NCI-H1105 treated with DMSO at 0.1 percent for 48 hours (cell line): ENCODE measurements at places on chromosomes 6 and 20.

DNA sequence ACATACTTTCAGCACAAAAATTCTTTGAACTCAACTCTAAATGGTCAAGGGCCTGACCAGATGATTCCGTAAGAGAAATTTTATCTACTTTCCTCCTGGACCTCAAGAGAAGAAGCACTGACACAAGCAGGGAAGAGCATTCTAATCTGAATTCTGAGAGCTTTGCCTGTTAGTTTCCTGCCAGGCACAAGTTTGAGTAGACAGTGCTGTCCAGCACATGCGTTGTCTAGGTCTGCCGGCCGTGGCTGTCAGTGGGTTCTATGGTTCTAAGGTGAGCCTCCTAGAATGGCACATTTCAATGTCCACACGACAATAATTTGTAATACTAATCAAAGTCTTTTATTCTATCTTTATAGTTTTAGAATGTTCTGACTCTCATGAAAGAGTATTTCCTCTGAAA, 91.9 kb downstream of the RFPL4B start:
- no peak for DNase-seq

- no peak for DNase-seq
Measured at GRCh38 chr6:34919651-34920050, 30.6 kb downstream of the ANKS1A start.

GRCh38 chr6:111242452-111242851, 155.1 kb downstream of the SLC16A10 start:
- no peak for DNase-seq

- DNase-seq, result no peak
Measured at GRCh38 chr6:20119485-20119884, 92.8 kb downstream of the MBOAT1 start.

- DNase-seq, result peak; percentile 31
Measured at GRCh38 chr20:63736893-63737694, 630 bp downstream of the LIME1 start.

GRCh38 chr6:106300944-106301343, 24.6 kb downstream of the ATG5 start:
- peak; percentile 22 for DNase-seq

DNA sequence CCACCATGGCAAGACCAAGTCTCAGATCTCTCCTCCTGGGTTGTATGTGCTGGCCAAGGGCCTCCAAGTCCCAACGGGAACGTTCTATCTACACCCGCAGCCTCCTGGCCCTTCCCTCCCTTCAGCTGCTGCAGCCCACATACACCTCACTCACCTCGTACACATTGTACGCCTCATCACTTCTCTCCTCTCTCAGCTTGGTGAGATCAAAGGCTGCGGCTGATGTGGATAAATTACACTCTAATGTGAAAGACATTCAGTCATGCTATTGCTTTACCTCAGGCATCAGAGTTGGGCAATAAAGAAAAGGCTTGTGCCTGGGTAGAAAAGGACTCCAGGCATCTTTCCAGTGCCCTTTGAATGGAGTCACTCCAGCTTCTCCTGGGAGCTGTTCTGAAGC, 135.3 kb upstream of the FOXQ1 start:
- no peak for DNase-seq

DNA sequence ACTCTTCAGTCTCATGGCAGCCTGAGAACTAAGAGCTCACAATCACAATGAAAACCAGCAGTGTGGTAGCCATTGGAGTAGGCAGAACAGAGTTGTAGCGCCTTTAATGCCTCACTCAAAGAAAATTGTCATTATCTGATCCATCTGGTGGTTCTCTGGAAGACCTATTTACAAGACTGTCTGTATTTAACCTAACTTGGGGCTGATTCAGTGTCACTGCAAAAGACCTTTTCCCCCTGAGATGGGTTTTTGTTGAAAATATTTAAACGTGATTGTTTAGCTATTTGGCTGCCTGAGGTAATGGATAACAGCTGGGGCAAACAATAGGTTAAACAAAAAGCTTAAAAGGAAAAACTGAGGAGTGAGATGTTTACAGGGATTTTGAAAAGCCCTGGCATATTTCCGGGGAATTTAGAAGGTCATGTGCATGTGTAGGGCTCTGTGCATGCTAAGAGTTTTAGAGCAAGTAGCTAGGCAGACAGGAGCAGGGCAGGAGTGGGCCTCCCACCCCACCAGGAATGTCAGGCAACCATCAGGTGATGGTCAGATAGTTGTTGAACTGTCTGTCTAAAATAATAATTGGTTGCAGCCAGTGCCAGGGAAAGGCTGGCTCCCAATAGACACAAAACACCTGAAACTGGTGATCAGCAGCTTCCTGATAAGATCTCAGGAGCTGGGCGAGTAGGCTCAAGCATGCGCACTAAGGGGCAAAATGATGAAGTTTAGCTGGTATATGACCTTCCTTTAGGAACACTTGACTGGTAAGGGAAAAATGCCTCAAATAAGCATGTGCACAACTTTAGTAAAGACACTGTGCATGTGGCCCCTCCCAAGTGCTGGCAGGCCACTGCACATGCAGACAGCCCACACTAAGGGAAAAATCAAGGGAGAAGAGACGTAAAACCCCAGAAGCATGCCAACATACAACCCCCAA, 70.8 kb upstream of the AKIRIN2 start:
- peak; percentile 36 for DNase-seq

DNA sequence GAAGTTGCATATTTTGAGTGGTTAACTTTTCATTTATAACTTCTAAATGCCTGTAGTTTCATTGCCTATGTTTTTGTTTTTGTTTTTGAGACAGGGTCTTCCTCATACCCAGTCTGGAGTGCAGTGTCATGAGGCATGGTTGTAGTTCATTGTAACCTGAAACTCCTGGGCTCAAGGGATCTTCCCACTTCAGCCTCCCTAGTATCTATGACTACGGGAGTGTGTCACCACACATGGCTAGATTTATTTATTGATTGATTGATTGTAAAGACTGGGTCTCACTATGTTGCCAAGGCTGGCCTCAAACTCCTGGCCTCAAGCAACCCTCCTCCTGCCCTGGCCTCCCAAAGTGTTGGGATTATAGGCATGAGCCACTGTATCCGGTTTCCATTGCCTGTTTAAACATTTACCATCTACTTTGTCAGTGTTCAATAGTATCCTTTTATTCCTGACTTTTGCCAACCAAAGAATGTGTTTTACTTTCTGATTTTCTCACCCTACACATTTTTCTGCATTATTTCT, 144.6 kb downstream of the CDKAL1 start:
- DNase-seq, result no peak

DNA sequence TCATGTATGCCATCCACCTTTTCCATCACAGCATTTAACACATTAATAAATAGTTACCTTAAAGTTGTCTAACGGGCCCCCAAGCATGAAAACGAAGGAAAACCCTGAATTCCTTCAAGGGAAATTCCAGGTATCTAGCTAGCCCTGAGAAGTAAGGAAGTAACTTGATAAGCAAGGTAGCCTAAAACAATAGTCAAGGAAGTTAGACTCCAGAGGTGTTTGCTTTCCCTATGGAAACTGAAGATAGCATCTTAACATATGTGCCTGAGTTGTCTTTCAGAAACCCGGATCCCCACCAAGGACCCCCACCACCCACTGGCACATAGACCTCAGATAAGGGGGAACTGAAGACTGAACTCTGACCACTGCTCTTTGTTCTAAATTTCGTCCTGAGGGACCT, 127.4 kb downstream of the TBXT start:
- DNase-seq, result no peak

DNA sequence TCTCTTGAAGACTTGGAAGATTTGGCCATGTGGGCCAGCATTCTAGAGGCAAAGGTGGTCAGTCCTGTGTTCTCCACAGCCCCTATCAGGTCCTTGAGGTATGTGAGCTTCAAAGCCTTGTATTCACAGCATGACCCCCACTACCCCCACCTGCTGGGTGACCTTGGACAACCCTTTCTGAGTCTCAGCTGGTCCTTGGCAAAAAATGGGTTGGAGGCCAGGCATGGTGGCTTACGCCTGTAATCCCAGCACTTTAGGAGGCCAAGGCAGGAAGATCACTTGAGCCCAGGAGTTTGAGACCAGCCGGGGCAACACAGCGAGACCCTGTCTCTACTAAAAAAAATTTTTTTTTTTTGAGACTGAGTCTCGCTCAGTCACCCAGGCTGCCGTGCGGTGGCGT, 42.6 kb downstream of the UBE2V1 start:
- DNase-seq, result no peak

DNA sequence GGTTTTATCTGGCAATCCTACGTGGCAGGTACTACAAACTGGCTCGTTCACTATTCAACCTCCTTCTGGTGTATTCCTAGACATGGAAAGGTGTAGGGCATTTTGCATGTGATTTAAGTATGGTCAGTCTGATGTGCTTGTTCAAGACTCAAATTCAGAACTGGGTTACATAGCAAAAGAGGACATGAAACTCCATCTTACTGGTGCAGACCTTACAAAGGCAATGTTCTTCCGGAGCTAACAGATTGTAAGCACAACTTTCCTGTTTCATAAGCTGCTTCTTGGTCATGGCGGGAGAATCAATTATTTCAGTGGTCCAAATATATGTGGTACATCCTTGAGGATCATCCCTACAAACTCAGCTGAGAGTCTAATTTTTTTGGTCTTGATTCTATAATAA, 703.4 kb downstream of the EPM2A start:
- no peak for DNase-seq

GRCh38 chr6:24504287-24504648, 9.5 kb downstream of the ALDH5A1 start:
- DNase-seq, result no peak

- DNase-seq, result no peak
Measured at GRCh38 chr6:27026361-27026760, 221.1 kb upstream of the PRSS16 start.

- DNase-seq, result no peak
Measured at GRCh38 chr20:588476-588875, 21.6 kb downstream of the TCF15 start.

GRCh38 chr6:14386263-14386662, 268.7 kb downstream of the CD83 start:
- DNase-seq, result no peak

GRCh38 chr20:47501116-47501481, 588 bp upstream of the NCOA3 start:
- DNase-seq, result no peak
